ENCODE measurements at places on chromosomes 12 and 14.

DNA sequence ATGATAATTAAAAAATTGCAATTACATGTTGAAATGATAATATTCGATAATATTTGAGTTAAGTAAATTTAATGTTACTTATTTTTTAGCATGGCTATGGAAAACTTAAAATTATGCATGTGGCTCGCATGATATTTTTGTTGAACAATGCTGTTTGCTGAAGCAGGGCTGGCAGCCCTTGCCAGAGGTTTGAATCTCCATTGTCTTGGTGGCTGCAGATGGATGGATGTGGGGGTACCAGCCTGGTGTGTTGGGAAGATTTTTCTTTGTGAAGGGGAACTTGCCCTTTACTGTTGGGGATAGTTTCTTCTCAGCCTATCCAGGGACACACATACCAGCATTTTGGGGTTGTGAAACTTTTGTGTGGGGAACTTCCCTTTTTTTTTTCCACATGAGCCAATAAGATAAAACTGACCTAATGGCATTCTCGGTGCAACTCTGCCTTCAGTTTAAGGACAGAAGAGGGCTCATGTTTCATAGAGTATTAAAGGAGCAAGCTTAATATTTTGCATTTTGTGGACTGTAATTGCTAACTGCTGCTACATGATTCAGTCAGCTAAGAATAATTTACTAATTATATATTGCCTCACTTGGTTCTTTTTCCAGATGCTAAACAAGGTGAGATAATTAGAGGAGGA, 8.8 kb downstream of the RASSF3 start:
- peak; percentile 10 for DNase-seq

DNA sequence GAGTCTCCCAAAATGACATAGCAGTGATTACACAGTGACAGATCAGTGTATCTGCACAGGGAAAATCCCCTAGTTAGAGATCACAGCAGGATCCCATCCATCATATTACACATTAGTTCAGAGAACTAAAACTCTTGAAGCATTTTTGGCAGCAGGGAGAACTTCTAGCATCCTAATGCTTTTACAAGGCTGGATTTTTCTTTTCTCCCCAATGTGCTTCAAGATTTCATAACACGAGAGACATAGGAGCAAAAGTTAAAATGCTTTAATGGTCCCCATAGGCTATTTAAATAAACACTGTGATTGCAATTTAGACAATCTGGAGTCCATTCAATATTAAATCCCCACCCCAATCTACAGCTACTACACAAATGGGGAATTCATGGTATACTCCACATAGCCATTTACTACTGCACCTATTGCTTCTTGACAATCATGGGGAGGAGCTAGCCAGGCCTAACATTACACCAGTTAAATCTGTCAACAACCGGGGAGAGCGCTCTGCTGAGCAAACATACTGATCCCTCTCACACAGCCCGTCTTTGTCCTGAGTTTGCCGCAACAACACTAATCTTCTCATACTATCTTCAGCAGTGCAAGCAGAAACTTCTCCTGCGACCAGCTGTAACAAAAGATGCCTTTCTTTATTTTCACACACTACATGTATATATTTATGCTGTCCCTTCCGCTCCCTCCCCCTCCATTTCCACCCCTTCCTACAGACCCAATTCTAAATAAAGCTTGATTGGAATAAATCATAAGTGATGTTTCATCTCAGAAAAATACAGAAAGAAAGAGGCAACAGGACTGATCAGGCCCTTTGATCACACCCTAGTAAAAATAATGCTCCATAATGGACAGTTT, 120.3 kb upstream of the SOX5 start:
- DNase-seq = no peak

- no peak for DNase-seq
These were observed 250.7 kb downstream of the RMST start for GRCh38 chr12:97713270-97713669.

GRCh38 chr14:75044752-75045151, 6.5 kb downstream of the MLH3 start:
- DNase-seq = no peak

DNA sequence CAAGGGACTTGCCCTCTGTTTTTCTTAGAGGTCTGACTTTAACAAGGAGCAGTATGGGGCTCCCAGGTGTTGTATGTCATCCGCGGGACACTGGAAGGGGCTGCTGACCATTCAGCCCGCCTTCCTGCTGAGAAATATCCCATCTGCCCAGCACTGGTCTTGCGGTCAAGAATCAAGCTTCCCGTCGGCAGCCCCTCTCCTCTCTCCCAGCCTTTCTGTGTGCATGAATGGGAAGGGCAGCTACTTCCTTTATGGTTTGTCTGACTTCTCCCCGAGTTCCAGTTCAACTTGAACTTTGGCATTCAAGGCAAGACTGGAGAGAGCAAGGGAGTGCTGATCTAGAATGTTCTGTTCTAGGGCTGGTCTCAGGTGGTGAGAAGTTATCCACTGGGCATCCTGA, 51.5 kb downstream of the PSMA6 start:
- DNase-seq = no peak

DNA sequence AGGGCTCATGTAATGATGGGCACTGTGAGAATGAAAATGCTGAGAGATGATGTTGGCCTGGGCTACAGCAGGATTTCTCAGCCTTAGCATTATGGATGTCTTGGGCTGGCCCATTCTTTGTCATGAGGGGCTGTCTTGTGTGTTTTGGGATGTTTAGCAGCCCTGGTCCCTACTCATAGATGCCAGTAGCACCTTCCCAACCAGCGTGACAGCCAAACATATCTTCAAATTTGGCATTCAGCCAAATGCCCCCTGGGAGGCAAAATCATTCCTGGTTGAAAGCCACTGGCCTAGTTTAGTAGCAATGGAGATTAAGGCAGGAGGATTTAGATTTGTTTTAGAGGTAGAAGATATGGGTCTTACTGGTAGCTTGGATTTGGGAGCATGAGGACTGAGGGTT, 26.6 kb downstream of the UBE3B start:
- DNase-seq = no peak

DNA sequence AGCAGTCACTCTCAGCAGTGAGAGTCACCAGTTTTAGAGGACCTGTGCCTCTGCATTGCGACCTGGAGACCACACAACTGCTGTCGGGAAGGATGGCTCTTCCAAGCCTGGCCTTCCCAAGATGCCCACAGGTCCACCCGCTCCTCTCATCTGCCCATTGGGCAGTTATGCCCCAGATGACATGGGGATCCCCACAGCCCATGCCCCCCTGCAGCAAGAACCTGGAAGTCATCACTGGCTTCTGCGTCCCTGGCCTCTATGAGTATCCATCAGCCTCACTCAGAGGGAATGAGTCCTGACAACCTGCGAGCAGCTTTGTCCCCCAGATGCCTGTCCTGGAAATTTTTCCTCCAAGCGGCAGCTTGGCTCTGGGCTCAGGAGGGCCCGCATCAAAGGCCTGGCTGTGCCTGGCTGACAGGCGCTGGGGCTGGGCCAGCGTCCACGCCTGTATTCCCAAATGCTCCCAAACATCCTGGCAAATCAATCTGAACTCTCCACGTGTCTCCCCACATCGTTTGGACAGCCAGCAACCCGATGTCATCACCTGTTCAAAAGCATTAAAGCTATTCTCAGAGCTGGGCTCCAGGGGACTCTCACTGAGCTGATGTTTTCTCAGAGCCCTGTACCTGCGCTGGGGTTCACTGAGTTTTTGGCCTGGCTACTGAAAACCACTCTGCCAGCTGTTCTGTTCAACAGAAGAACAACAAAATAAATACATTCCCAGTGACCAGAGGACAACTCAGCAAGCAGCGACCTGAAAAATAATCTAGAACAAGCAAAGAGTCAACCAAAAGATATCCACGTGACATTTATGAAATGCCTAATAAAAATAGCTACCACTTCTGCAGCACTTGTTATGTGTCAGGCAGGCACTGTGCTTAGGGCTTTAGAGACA, 57.8 kb downstream of the CLMN start:
- no peak for DNase-seq

- no peak for DNase-seq
These were observed 7.2 kb downstream of the MCRS1 start for GRCh38 chr12:49560695-49561094.

DNA sequence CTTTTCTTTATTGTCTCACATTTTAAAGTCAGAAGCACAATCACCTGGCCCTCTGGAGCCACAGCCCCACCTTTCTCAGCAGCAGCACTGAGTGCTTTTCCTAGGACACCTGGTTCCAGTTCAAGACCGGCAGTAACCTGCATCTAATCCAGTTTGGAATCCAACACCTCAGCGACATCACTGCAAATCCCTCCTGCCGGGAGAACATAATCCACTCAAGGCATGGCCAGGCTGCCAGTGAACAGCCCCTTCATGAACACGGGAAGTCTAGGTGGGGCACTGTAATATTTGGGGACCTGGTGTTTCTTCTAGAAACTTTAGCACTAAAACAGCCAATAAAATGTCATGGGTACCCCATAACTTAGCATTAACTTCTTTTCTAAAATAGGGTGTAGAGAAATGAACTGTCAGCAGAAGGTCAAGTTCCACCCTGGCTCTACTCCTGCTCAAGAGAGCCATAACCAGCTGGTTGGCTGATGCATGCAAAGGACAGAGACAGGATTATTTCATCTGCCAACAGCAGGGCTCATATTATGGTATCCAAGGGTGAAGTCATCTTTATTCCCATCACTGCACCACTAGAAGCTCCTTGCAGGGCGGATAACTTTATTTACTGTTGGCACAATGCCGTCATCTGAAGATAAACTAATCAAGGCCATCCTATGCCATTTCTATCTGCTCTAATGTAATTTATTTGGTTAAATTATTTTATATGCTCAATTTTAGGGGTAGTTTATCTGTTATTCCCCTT, 76.7 kb downstream of the TTC7B start:
- DNase-seq = no peak

- no peak for DNase-seq
These were observed 365.1 kb downstream of the MED13L start for GRCh38 chr12:115912440-115912839.

GRCh38 chr14:59282378-59282765, 93.9 kb downstream of the DAAM1 start:
- no peak for DNase-seq

DNA sequence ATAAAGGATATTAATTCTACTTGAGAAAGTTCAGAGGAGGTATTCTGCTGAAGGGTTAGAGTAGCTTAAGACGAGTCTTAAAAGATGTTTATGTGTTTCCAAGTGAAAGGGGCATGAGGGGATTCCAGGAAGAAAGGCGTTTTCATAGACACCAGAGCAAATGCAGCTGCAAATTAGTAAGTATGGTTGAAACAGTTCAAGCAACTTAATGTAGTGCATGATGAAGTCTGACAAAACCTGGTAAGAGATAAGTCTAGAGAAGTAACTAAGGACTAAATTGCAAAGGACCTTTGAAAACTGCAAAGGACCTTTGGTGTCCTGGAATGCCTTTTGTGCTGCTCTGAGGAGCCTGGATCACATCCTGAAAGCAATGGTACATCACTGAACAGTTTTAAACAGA, 11.5 kb downstream of the LUM start:
- DNase-seq = no peak
